Stimulated activated CD4-positive, alpha-beta T cell treated with anti-CD3 and anti-CD28 coated beads, Interleukin-2, amount 100 ng/mL, for 4 hours (primary cell): ENCODE measurements at places on chromosomes 7 and 10.

GRCh38 chr7:38541440-38541839, 89.7 kb downstream of the AMPH start:
- DNase-seq = no peak

DNA sequence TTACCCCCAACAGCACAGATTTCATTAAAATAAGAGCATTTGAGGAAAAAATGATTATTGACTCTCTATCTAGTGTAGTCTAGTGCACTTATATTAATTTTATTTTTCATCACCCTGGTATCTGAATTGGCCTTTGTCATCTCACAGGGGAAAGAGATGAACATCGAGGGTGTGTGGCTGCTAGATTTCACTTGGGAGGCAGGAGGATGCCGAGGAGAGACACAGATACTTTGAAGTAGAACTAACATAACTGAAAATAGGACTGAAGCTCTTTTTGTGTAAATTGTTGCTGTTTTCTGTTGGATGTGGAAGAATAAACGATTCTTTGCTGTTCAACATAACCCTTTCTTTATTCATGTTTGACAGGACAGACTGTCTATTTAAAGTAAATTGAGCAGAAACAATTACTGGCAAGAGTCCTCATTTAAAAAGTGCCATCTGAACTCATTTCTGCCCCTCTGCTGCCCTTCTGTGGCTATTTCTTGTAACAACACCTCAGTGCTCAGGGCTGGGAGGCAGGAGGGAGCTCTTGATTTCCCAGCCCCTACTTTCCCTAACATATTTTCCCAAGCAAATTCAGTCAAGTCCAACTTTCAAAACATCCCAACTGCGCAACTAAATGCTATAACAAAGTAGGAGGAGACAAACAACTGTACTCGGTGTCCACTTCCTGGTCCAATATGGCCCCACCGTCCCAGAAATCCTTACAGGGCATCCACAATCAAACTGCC, 15.6 kb downstream of the LYZL1 start:
- no peak for DNase-seq

- no peak for DNase-seq
Measured at GRCh38 chr7:47241112-47242065, 340.5 kb downstream of the TNS3 start.

- no peak for DNase-seq
Measured at GRCh38 chr7:55574051-55574717, 1.9 kb upstream of the VOPP1 start.

GRCh38 chr7:139680676-139681462, 96.9 kb downstream of the HIPK2 start:
- DNase-seq = peak; percentile 47
